ENCODE measurements at places on chromosomes 1 and 21. TPM values are rescaled to one million over a fixed set of nuclear protein-coding genes. Genes with fewer than 3 reads are reported as not detected.
A peak's percentile ranks its signal among the peaks of the same experiment; 100 is the strongest.

DIRAS3 gene
- 0.13 TPM for total RNA-seq

DYNLT5 gene
- 0.77 TPM for total RNA-seq

NPL gene
- total RNA-seq: 4.0 TPM

RAB7B gene
- total RNA-seq: not detected

RHOU gene
- 18.9 TPM for total RNA-seq

- no peak for DNase-seq
These were observed 633.3 kb upstream of the CAMK1G start for GRCh38 chr1:208950206-208950605.

DNA sequence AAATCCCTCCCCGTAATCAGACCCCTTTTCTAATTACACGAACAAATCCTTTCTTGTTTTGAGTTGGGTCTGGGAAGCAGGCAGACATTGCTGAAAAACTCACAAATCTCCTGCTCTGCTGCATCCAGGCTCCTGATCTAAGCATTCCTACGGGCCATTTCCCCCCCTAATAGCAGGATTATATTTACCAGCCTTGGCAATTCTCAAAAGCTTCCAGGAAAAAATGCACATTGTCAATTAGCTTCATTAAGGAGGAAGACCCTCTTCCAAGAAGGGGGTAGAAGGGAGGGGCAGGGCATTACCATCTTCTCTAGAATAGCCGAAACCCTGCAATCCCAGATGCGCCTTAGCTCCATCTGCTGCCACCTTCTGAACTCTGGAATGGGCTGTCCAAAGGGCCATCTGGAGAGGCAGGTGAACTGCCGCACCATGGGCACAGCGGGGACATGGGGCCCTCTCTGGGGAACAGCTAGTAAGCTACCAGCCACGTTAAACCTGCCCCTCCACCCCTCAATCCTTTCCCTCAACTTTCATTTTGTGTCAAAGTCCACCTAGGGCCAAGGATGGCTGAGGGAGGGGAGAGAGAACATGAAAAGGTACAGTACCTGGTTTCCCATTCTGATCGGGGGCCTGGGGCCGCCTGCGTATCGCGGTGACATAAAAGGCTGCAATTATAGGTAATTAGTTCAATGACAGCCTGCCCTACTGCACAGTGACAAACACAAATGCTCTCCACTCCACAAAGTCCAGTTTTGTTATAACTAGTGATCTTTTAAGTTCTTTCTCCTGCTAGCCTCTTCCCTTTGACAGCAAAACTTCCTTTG is 56.8 kb downstream of the MRPL37 start:
- no peak for DNase-seq

- no peak for DNase-seq
These were observed 16.8 kb downstream of the ZBTB18 start for GRCh38 chr1:244067893-244068292.

DNA sequence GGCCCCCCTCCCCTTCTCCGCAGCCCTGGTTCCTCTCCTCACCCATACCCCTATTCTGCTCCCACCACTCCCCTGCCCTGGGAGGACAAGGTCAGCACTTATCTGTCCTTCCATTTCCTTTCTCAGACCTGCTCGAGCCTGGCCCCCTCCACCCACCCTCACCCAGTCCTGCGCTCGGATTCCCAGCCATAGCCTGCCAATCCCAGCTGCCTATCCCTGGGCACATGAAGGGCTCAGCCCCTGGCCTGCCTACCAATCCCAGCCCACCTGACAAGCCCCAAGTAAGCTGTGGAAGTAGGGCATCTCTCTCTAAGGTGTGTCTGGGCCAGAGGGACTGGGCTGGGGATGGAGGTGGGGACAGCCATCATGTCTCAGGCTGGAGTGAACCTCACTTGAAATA is 5.4 kb downstream of the BLACAT1 start:
- no peak for DNase-seq

- no peak for DNase-seq
These were observed 13.6 kb upstream of the ENAH start for GRCh38 chr1:225666495-225666894.

DNA sequence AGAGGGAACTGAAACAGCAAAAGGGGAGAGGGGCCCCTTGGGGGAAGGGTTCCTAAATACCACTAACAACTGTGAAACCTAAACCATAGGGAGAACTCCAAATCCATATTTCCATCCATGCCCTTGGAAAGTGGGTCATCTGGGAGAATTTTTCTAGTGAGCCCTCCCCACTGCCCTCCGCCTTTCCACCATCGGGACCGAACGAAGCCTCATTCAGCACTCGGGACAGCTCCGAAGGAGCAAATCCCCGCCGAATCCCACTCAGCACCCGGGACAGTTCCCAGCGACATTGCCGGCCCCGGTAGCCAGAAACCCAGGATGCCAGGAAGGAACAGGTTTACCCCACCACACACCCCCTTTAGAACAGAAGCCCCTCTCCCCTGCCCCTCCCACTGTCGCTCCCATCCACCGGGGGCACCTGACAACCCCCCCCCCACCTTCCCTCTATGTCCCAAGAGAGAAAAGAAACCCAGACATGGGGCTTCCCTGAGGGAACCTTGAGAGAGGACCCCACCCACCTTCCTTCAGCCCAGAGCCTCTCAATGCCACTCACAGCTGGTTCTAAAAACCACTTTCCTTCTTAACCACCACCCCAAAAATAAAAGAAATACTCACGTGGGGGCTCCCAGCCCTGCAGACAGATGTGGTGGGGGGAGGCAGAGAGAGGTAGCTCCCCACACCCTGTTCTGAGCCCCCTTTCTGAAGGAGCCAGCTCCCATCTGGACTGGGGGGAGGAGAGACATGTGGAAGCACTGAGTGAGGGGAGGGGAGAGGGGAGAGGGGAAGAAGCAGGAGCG is 4.5 kb downstream of the DLGAP3 start:
- DNase-seq: peak; percentile 65

- no peak for DNase-seq
These were observed 7.8 kb downstream of the TBX19 start for GRCh38 chr1:168288311-168289052.

- no peak for DNase-seq
These were observed 192.9 kb downstream of the RHOU start for GRCh38 chr1:228927946-228928898.

GRCh38 chr1:170885551-170885950 is 49.8 kb upstream of the MROH9 start:
- no peak for DNase-seq

DNA sequence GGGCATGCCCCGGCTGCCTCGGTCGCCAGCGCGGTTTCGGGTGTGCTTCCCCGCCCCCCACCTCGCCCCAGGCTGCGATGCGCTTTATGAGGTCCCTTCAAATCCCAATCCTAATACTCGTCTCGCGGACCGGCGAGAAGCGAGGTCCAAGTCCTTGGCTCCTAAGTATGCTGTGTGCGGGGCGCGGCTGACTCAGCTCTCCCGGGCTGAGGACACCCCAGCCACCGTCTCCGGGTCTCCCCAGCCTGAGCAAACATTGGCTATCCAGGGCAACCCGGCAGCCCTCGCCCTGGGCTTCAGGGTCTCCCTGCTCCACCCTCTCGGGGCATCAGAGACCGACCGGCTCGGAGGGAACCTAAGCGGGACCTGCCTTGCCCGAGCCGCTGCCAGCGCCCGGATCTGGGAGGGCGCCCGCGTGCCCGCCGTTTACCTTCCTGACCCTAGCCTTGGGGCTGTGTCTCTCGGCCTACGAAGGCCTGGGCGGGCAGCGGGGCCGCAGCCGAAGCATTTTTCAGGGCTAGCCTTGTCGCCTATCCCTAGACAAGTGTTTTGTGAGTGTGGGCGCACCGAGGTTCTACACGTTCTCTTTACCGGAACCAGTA is 1.2 kb downstream of the ITPKB start:
- DNase-seq: no peak

Data from dermis microvascular lymphatic vessel endothelial cell (primary cell).